CD4-positive, alpha-beta memory T cell (primary cell): ENCODE measurements at places on chromosomes 1 and 21.

- DNase-seq: no peak
These were observed 34.9 kb downstream of the PLXNA2 start for GRCh38 chr1:208209286-208209685.

DNA sequence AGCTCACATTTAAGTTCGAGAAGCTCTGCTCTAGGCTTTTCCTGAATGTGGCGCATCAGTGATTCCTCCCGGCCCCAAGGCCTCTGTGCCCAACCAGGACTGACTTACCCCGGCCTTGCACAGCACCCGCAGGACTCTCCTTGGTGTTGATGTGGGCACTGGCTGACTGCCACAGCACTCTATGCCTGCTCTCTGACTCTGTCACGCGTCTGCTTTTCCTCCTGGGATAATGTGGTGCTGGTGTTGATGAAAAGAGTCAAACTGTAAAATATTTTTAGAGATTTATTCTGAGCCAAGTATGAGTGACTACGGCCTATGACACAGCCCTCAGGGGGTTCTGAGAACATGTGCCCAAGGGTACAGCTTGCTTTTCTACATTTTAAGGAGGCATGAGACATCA, 15.5 kb upstream of the SLC2A5 start:
- no peak for DNase-seq

DNA sequence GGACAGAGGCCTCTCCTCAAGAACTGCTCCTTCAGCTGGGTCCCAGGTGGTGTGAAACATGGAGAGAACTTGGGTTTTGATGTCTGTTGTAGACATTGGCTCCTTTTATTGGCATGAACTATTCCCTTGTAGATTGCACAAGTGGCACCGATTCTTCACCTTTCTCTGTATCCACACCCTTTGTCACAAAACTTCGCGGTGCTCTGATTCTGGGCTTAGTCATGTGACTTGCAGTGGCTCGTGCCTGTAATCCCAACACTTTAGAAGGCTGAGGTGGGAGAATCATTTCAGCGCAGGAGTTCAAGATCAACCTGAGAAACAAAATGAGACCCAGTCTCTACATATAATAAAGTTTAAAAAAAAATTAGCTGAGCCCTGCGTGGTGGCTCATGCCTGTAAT, 42.5 kb upstream of the EYA3 start:
- no peak for DNase-seq

DNA sequence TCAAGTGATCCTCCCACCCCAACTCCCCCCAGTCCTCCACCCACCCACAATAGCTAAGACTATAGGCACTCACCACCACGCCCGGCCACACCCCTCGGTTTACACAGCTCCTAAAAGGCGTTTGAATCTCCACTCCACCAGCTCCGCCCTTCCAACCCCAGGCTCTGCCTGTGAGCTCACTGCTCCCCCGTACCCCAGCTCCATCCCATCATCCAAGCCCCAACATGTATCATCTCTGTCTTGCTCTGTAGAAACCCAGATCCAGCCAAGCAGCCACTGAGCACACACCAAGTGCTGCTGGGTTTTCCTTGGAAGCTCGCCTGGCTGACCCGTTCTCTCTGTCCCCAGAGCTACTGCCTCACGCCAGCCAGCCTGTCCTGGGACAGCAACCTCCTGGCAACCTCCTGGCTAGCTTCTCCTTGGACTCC, 12.0 kb upstream of the S100A2 start:
- DNase-seq: no peak

DNA sequence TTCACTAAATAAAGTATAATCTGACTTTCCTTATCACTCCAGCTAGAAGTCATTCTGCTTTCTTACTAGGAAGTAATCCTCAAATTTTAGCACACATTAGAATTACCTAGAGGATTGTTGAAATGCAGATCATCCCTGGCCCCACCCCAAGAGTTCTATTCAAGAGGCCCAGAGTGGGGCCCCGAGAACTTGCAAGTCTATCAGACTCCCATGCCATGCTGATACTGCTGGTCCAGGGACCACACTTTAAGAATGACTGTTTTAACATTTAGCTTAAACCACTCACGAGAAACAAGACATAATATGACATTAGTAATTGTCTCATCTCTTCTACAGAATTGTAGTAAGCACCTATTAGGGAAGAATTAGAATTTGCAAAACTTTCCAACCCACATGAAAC, 7.7 kb upstream of the SYNJ1 start:
- no peak for DNase-seq

GRCh38 chr1:70440642-70441391, 29.7 kb downstream of the CTH start:
- DNase-seq: no peak

- DNase-seq: no peak
These were observed 14.8 kb upstream of the ADGRB2 start for GRCh38 chr1:31778763-31779488.

GRCh38 chr21:33455686-33456446, 23.9 kb downstream of the TMEM50B start:
- no peak for DNase-seq

DNA sequence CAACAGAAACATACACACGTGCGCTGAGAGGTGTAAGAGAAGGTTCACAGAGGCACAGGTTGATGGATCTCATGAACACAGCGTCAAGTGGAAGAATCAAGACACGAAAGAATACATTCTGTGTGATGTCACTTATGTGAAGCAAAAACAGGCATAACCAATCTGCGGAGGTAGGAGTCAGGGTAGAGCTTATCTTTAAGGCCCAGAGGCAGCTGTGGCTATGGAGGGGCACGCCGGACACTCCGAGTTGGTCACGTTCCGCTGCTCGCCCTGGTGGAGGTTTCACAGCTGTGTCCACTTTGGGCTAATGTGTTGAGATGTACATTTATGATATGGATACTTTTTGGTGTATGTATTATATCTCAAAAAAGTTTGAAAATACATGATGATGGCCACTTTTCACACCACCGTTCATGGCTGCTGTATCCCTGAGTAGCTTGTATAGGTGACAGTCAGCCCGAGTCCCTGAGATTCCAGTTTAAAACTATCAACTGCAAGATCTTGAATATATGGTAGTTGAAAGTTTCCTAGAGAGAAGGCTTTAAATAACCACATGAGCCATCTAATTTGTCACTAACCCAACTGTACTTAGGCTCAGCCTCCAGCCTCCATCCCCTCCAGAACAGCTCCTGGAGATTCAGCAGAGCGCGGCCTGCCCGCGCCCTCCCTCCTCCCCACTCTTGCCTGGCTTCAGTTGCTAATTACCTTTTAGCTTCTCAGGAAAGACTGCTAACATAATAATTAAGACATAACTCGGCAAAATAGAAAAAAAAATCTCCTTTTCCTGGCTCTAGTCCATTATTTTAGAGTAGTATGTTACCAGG, 6.7 kb upstream of the ADARB1 start:
- DNase-seq: no peak

- DNase-seq: no peak
These were observed 1.7 kb upstream of the TRPM2 start for GRCh38 chr21:44351535-44352252.

DNA sequence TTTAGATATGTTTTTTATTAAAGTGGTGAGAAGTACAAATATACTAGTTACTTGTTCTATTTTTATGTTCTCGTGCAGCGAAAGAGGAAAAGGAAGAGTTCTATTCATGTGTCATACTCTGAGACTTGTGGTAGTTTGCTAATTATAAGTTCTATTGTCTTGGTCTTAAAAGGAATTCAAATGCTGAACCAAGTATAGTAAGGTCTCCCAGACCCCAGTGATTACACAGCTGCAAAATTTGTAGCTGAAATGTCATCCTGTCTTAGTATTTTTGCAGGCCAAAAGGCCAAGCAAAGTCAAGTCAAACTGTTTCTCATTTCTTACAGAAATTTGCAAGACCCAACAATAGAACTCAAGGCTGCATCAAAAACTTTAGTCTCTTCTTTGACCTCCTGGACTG, 268.7 kb downstream of the CHRM3 start:
- DNase-seq: no peak

GRCh38 chr1:111669268-111669667, 49.7 kb downstream of the RAP1A start:
- no peak for DNase-seq

- no peak for DNase-seq
These were observed 39.2 kb downstream of the RUNX3 start for GRCh38 chr1:24890887-24891286.

- DNase-seq: no peak
These were observed 309.6 kb upstream of the BEND5 start for GRCh38 chr1:49086327-49086726.

DNA sequence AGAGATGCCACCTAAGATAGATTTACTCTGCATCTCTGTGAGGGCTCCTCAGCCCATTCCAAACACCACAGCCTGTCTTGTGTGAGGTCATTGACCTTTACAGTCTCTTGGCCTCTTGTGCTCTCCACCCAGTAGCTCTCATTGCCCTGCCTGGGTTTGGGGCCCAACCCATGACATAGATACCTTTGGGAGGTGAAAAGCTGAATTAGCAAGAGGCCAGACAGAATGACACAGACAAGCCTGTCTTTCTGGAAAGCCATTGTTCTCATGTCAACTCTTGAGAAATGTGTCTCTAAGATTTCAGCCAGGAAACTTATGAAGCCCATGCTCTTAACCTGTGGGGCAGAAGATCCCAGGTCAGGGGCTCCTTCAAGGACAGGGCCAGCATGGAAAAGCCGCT, 18.4 kb upstream of the F3 start:
- no peak for DNase-seq

DNA sequence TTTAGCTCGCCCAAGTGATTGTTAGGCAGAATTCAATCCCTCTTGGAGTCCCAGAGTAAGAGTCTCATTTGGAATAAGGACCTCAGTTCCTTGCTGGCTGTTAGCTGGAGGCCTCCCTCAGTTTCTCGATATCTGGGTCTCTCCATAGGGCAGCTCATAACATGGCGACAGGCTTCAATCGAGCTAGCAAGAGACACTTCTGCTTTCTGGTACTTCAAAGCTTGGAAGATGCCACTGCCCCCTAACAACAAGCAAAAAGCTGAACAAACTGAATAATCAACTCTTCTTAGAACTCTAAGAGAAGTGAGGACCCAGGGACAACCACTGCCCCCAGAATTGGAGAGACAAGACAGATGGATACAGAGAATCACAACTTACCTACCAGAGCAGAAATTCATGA, 86.2 kb downstream of the TEX35 start:
- DNase-seq: no peak

- no peak for DNase-seq
These were observed 43.9 kb downstream of the SUSD4 start for GRCh38 chr1:223319905-223320580.
